ENCODE measurements at places on chromosomes 1 and 21. TPM values are rescaled to one million over a fixed set of nuclear protein-coding genes. Genes with fewer than 3 reads are reported as not detected.

DNA sequence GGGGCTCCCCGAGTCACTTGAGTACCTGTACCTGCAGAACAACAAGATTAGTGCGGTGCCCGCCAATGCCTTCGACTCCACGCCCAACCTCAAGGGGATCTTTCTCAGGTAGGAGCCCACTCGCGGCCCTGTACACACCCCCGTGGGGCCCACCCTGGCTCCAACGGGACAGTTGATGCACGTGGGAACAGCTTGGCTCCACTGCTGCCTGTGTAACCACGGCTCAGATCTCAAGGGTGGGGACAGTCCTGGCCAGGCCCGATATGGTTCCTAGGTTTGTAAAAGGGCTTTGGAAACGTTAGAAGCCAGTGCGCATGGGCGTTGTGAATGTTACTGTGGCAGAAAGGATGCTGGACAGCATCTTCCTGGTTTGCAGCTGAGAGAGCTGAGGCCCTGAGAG, 18.8 kb downstream of the PODN start:
- H3K4me1 ChIP-seq: peaks cover 14% of the 10 kb centered on the region
- no peaks in the 10 kb centered on the region for H3K36me3 ChIP-seq
- no peak for DNase-seq
- H3K4me3 ChIP-seq: no peak overlapping the region
- H3K27me3 ChIP-seq: peaks cover 4% of the 10 kb centered on the region
- no peak overlapping the region for H3K27ac ChIP-seq

- DNase-seq: no peak
- no peak overlapping the region for H3K27ac ChIP-seq
- H3K27me3 ChIP-seq: no peaks in the 10 kb centered on the region
- H3K4me1 ChIP-seq: no peaks in the 10 kb centered on the region
Measured at GRCh38 chr1:106600626-106601025, 455.8 kb upstream of the PRMT6 start.

GRCh38 chr1:20119347-20119746, at the start of gene PLA2G2D:
PLA2G2D (minus strand) TSS chr1:20119536; CDS start chr1:20119498, 38 bp downstream.
- H3K27ac ChIP-seq: no peak within 1 kb of the TSS
- H3K36me3 ChIP-seq: no peaks in the 10 kb centered on the region
- peaks cover 33% of the 10 kb centered on the region for H3K27me3 ChIP-seq
- DNase-seq: no peak
- no peaks in the 10 kb centered on the region for H3K4me1 ChIP-seq
- H3K4me3 ChIP-seq: no peak within 1 kb of the TSS

GRCh38 chr1:150363426-150364230, at the start of gene RPRD2:
RPRD2 (plus strand) TSS chr1:150364147; CDS start chr1:150364715, 568 bp downstream.
- peaks cover 4% of the 10 kb centered on the region for H3K36me3 ChIP-seq
- DNase-seq: peak; percentile 98
- H3K27me3 ChIP-seq: no peaks in the 10 kb centered on the region

- no peak overlapping the region for H3K27ac ChIP-seq
- peaks cover 11% of the 10 kb centered on the region for H3K27me3 ChIP-seq
- peaks cover 18% of the 10 kb centered on the region for H3K4me1 ChIP-seq
- no peaks in the 10 kb centered on the region for H3K36me3 ChIP-seq
Measured at GRCh38 chr1:31742462-31743212, 21.5 kb downstream of the ADGRB2 start.

- no peak overlapping the region for H3K27ac ChIP-seq
- peaks cover 3% of the 10 kb centered on the region for H3K36me3 ChIP-seq
- H3K4me1 ChIP-seq: peaks cover 44% of the 10 kb centered on the region
- no peak overlapping the region for H3K4me3 ChIP-seq
- no peak for DNase-seq
Measured at GRCh38 chr1:23477359-23478144, 6.4 kb downstream of the ASAP3 start.

- H3K27me3 ChIP-seq: no peaks in the 10 kb centered on the region
- H3K4me3 ChIP-seq: no peak overlapping the region
- no peak for DNase-seq
- peaks cover 8% of the 10 kb centered on the region for H3K36me3 ChIP-seq
Measured at GRCh38 chr1:167924102-167924501, 10.2 kb upstream of the ADCY10 start.

DNA sequence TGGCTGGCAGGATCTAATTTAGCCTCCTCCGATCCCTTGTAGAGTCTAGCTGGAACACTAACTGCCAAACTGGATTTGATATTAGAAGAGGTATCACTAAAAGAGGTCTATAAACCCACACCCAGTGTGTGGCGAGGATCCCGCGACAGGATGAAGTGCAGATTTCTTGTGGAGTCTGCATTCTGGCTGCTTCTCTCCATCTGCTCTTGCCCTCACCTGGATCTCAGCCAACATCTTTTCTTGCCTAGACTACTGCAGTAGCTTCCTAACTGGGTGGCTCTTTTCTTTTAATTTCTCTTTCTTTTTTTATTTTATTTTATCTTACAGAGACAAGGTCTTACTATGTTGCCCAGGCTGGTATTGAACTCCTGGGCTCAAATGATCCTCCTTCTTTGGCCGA, 48.9 kb upstream of the CAPZB start:
- no peaks in the 10 kb centered on the region for H3K36me3 ChIP-seq
- H3K27ac ChIP-seq: no peak overlapping the region
- H3K27me3 ChIP-seq: no peaks in the 10 kb centered on the region

DNA sequence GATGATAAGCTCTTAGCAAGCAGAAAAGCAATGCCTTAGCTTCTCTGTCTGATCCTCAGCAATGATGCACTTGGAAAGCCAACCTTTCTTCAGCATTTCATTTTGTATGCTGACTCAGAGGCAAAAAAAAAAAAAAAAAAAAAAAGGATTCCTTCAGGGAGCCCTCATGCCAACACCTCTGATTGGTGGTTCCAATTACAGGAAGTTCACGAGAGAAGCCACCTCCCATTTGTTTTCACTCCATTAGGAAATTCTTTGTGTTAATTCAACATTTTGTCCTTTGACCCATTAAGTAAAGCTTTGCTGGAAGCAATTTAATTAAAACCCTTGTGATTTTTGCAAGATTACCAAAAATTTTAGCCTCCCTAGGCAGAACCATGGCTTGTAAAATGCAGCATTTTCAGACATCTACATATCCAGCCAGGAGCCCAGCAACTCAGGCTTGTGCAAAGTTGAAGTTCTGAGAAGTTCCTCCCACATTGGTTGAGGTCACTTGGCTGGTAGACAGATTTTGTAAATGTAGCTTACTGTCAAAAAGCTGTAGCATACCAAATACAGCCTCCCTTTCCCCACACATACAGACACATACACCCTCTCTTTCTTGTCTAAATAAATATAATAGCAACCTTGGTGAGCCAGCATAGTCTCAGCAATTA, 27.1 kb upstream of the VTCN1 start:
- no peak for DNase-seq
- peaks cover 5% of the 10 kb centered on the region for H3K4me1 ChIP-seq
- no peaks in the 10 kb centered on the region for H3K27me3 ChIP-seq

GRCh38 chr1:178954937-178955336, 70.8 kb upstream of the FAM20B start:
- no peaks in the 10 kb centered on the region for H3K27me3 ChIP-seq
- no peak overlapping the region for H3K27ac ChIP-seq
- H3K36me3 ChIP-seq: no peaks in the 10 kb centered on the region
- no peak for DNase-seq
- peaks cover 26% of the 10 kb centered on the region for H3K4me1 ChIP-seq
- no peak overlapping the region for H3K4me3 ChIP-seq

GRCh38 chr1:203926025-203926540, 64.7 kb downstream of the SNRPE start:
- H3K27ac ChIP-seq: no peak overlapping the region
- no peaks in the 10 kb centered on the region for H3K27me3 ChIP-seq
- DNase-seq: no peak
- peaks cover 5% of the 10 kb centered on the region for H3K4me1 ChIP-seq
- no peaks in the 10 kb centered on the region for H3K36me3 ChIP-seq

GRCh38 chr21:27201197-27201596, 234.3 kb upstream of the ADAMTS5 start:
- H3K27ac ChIP-seq: no peak overlapping the region
- H3K27me3 ChIP-seq: no peaks in the 10 kb centered on the region
- no peaks in the 10 kb centered on the region for H3K36me3 ChIP-seq
- H3K4me1 ChIP-seq: no peaks in the 10 kb centered on the region
- H3K4me3 ChIP-seq: no peak overlapping the region
- DNase-seq: no peak

- peaks cover 24% of the 10 kb centered on the region for H3K4me1 ChIP-seq
- H3K4me3 ChIP-seq: no peak overlapping the region
- H3K27me3 ChIP-seq: no peaks in the 10 kb centered on the region
- DNase-seq: no peak
- H3K36me3 ChIP-seq: no peaks in the 10 kb centered on the region
Measured at GRCh38 chr1:172338295-172338735, 82.2 kb upstream of the C1orf105 start.

DNA sequence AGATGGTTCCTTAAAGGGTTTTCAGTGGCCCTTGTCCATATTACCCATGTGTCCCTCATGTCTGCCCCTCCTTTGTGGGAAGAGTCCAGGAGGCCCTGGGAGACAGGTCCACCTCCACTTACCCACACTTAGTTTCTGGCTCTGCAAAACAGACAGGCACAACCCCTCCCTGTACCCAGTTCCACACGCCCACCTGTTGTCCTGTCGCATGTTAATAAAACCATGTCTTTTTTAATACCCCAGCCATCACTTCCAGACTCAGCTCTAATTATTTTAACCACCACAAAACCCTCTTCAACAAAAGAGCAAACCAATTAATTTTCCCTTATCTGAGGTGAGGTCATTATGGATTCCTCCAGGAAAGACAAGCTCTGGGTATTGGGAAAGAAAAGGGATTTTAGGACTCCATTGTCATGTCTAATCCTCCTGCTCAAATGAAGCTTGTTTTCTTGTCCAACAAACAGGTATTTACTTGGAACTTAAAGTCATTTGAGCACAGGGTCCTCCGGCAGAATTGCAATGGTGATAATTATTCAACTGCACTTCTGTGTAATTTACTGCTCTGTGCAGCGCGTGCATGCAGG, 68.9 kb downstream of the CCDC185 start:
- no peaks in the 10 kb centered on the region for H3K27me3 ChIP-seq
- no peak overlapping the region for H3K27ac ChIP-seq
- H3K4me3 ChIP-seq: no peak overlapping the region
- H3K4me1 ChIP-seq: no peaks in the 10 kb centered on the region
- H3K36me3 ChIP-seq: no peaks in the 10 kb centered on the region

GRCh38 chr1:203039609-203040512, 13.6 kb downstream of the PPFIA4 start:
- H3K4me3 ChIP-seq: no peak overlapping the region
- no peak for DNase-seq
- peaks cover 23% of the 10 kb centered on the region for H3K4me1 ChIP-seq

DNA sequence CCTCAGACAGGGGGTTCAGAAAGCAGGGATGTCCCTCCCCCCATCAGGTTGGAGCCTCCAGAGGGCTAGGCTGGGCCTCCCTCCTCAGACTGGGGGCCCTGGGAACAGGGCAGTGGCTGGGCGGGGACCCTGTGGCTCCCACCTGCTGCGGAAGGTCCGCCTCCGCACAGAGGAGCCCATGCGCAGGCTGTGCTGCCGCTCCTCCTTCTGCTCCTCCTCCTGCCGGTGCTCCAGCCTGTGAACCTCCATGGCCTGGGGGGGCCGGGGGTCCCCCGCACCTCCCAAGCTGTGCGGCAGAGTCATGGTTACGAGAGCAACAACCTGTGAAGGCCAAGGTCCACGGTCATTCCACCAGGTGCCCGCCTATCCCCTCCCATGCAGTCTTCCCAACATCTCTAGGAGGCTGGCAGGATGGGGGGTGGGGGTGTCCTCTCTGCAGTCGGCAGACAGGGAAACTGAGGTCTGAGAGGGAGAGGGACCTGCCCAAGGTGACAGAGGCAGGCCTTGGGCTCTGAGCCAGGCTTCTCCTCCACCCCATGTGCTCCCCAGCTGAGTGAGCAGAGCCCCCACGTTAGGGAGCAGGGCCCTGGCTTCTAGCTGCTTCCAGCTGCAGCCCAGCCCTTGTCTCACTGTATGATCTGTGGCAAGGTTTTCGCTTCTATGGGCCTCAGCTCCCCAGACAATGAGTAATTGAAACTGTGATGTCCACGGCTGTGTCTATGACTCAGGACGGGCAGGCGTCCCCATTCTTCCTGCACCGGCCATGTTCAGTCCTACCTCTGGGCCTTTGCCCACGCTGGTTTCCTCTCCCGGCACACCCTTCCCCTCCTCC, 3.4 kb downstream of the MYOM3 start:
- no peaks in the 10 kb centered on the region for H3K27me3 ChIP-seq
- H3K4me1 ChIP-seq: peaks cover 29% of the 10 kb centered on the region
- no peak for DNase-seq
- no peak overlapping the region for H3K4me3 ChIP-seq
- no peaks in the 10 kb centered on the region for H3K36me3 ChIP-seq
- H3K27ac ChIP-seq: no peak overlapping the region

DNA sequence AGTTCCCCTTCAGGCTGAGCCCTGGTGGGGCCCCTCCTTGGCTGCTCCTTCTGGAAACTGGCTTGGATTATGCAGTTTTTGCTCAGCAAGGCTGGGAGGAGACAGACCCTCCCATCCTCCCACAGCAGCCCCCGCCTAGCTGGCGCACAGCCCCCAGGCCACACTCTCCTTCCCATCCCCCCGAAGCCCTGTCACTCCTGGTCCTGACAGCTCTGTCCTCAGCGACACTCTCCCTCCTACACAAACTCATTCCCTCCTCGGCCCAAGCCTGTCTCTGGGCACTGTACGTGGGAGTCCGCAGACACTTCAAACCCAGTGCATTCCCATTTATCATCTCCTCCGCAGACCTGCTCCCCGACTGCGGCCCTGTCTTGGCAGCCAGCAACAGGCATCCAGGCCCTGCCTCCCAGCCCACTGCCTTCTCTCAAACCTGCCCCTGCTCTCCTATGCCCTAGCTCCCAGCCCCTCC, 25.0 kb upstream of the EPHB2 start:
- H3K36me3 ChIP-seq: no peaks in the 10 kb centered on the region
- H3K27ac ChIP-seq: peak overlapping the region; percentile 30
- peaks cover 16% of the 10 kb centered on the region for H3K4me1 ChIP-seq
- H3K27me3 ChIP-seq: peaks cover 19% of the 10 kb centered on the region
- no peak for DNase-seq

- peaks cover 3% of the 10 kb centered on the region for H3K27me3 ChIP-seq
- no peak overlapping the region for H3K4me3 ChIP-seq
- no peaks in the 10 kb centered on the region for H3K36me3 ChIP-seq
- peaks cover 16% of the 10 kb centered on the region for H3K4me1 ChIP-seq
- no peak overlapping the region for H3K27ac ChIP-seq
Measured at GRCh38 chr1:119323216-119323982, 45.2 kb upstream of the HAO2 start.

CNR2 gene
- total RNA-seq: not detected

ANP32E gene
- 71.9 TPM for total RNA-seq

RGS4 gene
- 27.5 TPM for total RNA-seq

BACE2 gene
- total RNA-seq: 29.8 TPM

CHIA gene
- total RNA-seq: 1.9 TPM

PRKCZ gene
- total RNA-seq: 64.4 TPM

CSDE1 gene
- 532 TPM for total RNA-seq

UBL4B gene
- not detected for total RNA-seq

SPRR2E gene
- total RNA-seq: not detected

ADORA1 gene
- total RNA-seq: 2.7 TPM
